ENCODE measurements at places on chromosomes 3 and 15. TPM values are rescaled to one million over a fixed set of nuclear protein-coding genes. Genes with fewer than 3 reads are reported as not detected.

GUCA1C gene
- polyA plus RNA-seq, result not detected

MAP1A gene
- 31.5 TPM for polyA plus RNA-seq

CGNL1 gene
- polyA plus RNA-seq, result 0.04 TPM

GOLGA8S gene
- polyA plus RNA-seq, result not detected

ADAMTS9 gene
- 0.68 TPM for polyA plus RNA-seq

ACTC1 gene
- polyA plus RNA-seq, result 29.9 TPM

TYRO3 gene
- polyA plus RNA-seq, result 8.8 TPM

TMCO5A gene
- polyA plus RNA-seq, result not detected

ANKUB1 gene
- not detected for polyA plus RNA-seq

U2SURP gene
- 66.1 TPM for polyA plus RNA-seq

ZFYVE19 gene
- 15.0 TPM for polyA plus RNA-seq
